Stimulated activated naive B cell treated with anti-CD40 and anti-IgM and Interleukin-4, amounts not matched to agents 10 μg/mL and 1 μg/mL and 100 μg/mL, for 72 hours (primary cell): ENCODE measurements at places on chromosomes 13 and 19.

GRCh38 chr19:42317535-42317934 lies 4.4 kb downstream of the TMEM145 start:
- DNase-seq, result no peak

- no peak for DNase-seq
Measured at GRCh38 chr19:45403272-45403671, 1.6 kb downstream of the PPP1R13L start.

DNA sequence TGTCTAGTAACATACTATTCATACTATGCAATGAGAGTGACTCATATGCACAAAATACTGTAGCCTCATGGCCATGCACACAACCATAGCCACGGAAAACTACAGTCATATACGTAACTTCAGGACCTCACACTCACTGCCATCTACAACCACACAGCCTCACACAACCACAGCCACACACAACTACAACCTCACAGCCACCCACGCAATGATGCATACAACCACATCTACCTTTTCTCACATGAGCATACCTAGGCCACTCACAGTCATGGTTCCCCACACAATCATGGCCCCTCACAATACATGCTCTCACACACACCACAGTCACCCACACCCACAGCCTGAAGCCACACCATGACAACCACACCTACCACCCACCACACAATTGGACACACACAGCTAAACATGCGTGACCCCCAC lies 8.7 kb upstream of the TNFSF14 start:
- DNase-seq, result peak; percentile 34

DNA sequence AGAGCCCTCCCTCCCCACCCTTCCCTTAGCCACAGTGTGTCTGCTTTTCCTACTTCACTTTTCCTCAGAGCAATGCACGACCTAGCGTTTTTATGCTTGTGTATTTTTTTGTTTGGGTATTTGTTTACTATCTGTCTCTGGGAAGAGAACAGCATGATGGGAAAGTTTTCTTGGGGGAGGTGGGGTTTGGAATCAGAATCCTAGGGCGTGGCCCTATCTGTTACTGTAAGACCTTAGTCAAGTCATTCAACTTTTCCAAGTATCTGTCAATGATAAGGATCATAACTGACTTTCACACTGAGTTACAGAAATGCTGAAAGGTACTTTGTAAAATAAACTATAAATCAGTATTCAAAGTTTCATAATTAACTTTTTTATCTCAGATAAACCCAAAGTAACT lies 146.3 kb upstream of the WASF3 start:
- no peak for DNase-seq

DNA sequence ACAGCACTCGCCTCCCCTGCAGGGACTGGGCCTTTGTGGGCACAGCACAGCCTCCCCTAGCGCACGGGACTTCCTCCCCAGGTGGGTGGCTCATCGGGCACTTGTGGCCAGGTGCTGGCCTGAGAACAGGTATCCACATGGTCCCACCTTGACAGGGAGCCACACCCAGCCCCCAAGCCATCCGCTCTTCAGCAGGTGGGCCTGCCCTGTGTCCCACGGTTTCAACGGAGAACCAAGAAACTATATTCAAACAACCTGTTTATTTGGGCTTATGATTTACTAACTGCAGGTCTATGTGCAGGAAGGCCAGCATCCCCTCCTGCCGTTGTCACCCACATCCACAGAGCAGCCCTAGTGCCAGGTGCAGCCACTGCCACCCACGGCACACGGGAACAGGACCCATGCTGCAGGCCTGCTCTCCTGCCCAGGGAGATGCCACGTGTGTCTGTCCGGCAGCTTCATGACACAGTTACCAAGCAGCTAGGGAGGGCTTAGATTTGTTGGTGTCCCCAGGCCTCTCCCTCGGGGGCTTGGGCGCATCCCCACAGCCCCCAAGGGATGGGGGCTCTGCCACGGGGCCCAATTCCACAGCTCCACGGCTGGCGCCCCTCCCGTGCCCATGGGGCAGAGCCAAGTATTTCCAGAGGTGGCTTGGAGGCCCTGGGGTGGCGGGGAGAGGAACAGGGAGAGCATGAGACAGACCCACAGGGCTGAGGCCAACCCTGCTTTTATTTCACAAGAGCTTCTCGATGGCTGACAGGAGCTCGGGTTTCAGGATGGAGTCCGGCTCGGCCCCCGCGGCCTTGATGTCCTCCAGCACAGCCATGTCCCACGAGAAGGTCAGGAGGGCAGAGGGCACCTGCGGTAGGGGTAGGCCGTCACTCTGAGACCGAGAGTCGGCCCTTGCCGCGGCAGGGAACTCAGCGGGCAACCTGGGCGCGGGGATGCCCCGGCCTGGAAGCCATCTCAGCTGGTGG lies 12.5 kb downstream of the UBXN6 start:
- DNase-seq, result no peak
